ENCODE measurements at places on chromosomes 2 and 18. TPM values are rescaled to one million over a fixed set of nuclear protein-coding genes. Genes with fewer than 3 reads are reported as not detected.

DNA sequence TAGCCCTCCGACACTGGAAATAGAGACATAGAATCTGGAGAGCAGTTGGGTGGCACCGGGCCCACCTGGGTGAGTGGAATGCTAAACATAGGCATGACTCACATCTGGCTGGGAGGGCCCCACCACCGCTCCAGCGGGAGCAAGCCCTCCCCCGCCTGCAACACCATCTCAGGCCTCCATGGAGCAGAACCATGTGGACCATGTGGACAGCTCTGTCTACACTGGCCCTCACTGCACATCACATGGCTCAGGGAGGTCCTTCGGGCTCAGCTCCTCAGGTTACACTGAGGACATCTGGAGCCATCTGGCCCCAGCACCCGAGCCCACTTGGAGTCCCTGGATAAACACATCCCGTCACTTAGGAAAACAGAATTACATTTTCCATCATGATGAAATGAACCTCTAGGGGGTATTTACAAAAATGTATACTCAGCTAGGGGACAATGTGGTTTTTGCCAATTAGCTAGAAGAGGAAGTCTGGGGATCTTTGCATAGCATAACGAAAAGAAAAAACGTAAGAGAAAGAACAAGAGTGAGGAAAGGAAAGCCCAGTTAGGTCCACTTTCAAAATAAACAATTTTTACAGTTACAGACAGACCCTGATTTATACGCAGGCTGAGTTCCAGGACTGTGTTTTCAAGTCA, 30.7 kb upstream of the MLPH start:
- no peak for DNase-seq

GRCh38 chr2:239305222-239305575, 95.6 kb downstream of the HDAC4 start:
- peak; percentile 42 for DNase-seq

- no peak for DNase-seq
Measured at GRCh38 chr18:44582456-44582855, 98.2 kb upstream of the SETBP1 start.

- no peak for DNase-seq
Measured at GRCh38 chr2:239596792-239597191, 196.0 kb upstream of the HDAC4 start.

DNA sequence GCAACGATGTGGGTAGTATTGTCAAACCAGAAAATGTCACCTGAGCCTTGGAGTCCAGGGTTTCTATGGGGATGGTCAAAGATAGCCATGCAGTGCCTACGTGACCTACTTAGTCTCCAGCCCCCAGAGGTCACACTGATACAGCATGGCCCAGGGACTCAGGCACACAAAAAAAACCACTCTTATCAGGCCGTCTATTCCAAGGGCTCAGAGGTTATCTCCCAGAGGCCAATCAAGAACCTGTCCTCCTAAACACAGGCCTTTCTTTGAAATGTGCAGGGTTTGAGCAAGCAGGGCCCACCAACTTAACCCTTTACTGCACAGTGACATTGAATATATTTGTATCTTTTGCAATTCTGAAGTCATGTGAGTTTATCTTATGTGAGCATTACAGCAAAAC, 82.7 kb downstream of the MRO start:
- DNase-seq: no peak

- DNase-seq: no peak
Measured at GRCh38 chr2:170369894-170370293, 191.9 kb downstream of the MYO3B start.

DNA sequence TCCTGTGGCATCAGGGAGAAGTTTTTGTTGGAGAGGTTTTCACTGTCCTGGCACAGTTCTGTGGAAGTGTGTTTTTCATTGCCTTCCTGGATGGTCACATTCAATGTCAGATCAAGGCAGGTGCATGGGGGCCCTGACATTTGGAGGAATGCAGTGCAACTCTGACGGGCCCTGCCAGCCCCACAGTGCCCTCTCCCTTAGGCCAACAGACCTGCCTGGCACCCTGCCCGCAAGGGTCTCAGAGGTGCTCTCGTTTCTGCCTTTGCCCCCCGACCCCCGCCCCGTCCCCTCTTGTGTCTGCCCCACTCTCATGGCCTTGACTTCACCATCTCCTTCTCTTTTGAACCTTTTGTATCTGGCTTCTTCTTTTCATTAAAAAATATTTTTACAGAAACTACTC, 257.2 kb upstream of the HDAC4 start:
- DNase-seq: peak; percentile 5

GRCh38 chr2:134142341-134142738, 111.5 kb upstream of the MGAT5 start:
- DNase-seq: no peak

DNA sequence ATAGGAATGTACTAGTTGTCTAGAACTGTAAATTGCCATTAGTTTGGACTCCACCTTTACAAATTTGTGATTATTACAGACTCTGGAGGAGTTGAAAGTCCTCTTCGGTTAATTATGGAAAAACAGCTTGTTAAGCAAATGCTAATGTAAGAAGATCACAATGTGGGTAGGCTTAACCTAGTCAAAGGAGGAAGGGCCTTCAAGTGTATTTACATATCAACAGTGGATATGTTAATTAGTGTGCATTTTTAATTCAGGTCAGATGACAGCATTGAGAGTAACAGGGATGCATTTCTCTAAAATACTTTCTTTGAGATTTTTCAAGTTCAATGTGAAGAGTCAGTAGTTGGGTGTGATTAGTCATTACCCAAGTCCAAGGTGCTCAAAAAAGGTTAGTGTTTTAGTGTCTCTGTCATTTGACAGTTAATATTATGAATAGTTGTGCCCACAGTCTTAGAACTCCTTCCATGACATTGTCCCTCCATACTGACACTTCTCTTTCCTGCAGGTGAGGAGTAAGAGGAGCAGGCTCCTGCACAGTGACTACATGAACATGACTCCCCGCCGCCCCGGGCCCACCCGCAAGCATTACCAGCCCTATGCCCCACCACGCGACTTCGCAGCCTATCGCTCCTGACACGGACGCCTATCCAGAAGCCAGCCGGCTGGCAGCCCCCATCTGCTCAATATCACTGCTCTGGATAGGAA, 28.0 kb downstream of the CD28 start:
- DNase-seq: no peak

DNA sequence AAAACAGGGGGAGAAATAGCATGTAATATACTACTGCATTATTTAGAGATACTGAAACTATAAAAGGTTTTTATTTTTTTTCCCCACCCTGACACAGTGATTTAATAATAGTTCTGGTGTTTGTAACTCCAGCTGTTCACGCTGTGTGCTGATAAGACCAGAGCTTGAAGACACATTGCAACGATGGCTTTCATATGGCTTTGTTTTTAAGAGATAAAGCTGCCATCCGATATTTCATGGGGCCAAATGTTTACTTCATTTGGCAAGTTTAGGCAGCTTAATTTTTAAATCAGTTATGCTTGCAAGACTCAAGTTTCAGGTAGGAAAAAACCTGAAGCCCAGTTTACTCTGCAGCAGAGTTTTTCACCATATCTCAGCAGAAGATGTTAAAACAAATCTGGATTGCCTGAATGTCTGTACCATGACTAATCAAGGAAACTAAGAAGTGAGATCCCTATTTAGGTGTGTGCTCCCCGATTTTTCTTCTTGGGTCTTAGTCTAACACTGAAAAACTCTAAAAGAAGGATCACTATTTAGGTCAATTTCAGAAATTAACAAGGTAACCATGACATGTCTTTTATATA, 508.6 kb downstream of the PARD3B start:
- DNase-seq: no peak

DNA sequence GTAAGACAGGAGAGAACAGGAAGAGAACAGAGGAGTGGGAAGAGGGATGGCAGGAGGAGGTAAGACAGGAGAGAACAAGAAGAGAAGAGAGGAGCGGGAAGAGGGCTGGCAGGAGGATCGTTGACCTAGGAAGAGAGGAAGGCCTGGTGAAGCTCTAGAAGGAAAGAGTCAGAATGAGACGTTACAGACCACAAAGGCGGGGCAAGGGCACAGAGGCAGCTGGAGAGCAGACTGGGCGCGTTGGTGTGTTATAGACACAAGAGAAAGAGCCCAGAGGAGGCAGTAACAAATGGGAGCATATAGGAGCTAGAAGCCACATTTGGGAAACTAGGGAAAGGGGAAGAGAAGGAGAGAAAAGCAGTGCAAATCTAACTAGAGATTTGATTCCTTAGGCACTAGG, 26.6 kb downstream of the PTRHD1 start:
- no peak for DNase-seq

DNA sequence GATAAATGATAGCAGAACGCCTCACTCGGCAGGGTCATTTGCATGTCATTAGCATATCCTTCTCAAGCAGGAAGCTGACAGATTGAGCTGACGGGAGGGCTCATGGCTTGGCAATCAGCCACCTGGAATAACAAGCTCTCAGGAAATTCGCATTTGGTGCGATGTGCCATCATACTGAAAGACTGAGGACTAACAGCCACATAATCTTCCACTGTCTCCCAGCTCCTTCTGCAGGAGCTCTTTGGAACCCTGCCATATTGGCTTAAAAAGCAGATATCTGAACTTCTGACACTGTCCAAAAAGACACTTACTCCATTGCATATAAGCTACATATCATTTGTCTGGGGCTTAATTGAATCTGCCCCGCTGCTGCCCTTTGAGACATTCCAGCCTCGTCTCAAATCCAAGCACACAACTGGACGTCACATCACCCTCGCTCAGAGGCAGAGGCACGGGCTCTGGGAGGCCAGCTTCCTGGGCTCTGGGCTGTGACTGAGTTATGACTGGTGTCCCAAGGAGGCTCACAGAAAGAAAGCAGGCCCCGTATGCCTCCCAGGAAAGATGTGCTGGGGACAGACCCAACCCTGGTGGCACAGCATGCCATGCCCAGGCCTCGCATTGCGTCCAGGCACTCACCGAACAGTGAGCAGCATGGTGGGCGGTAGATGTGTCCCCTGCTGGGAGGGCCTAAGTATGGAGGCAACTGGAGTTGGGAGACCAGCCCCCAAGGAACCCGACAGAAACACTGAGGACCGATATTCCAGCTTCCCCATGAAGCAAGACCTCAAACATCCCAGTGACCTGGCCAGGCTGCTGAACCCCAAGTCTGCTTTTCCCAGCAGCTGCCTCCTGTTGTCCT, 228.0 kb downstream of the ATAD2B start:
- DNase-seq: peak; percentile 42

- no peak for DNase-seq
Measured at GRCh38 chr2:107028661-107029060, 142.7 kb upstream of the ST6GAL2 start.

- no peak for DNase-seq
Measured at GRCh38 chr2:125471963-125472362, 1184.0 kb upstream of the GYPC start.

DNA sequence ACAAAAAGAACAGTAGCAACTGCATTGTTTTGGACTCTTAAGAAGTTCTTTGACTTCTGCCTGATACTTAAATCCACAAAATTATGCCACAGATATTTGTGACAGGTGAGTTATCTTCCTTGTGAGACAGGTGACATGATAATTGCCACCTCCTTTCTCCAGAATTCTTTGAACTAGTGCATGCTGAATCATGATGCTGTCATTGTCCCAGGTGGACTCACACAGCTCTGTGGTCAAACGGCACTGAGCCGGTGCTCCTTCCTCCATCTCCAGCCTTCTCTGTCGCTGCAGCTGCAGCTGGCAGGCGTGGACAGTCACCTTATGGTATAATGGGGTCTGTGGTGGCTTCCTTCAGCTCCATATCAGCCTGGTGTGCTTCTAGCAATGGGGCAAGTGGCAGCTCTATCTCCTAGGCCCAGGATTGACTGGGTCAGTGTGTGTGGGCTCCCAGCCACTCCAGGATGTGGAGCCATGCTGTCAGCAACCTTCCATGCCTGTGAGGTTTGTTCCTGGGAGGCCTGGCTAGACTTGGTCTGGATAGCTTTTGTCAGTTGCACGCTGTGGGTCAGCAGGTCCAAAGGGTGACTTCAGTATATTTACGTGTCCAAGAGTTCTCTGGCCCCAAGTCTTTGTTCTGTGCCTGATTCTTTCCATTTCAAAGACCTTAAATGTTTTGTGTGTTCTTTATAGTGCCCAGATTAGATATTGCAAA, 15.7 kb downstream of the ARMC9 start:
- DNase-seq: no peak

- DNase-seq: no peak
Measured at GRCh38 chr2:119683713-119684443, 4.9 kb downstream of the TMEM177 start.

GRCh38 chr2:176582990-176583481, 313.8 kb downstream of the MTX2 start:
- DNase-seq: no peak

GRCh38 chr2:33317369-33318007, 159.0 kb upstream of the RASGRP3 start:
- no peak for DNase-seq

GRCh38 chr2:31558401-31559295, 22.1 kb downstream of the SRD5A2 start:
- no peak for DNase-seq

DNA sequence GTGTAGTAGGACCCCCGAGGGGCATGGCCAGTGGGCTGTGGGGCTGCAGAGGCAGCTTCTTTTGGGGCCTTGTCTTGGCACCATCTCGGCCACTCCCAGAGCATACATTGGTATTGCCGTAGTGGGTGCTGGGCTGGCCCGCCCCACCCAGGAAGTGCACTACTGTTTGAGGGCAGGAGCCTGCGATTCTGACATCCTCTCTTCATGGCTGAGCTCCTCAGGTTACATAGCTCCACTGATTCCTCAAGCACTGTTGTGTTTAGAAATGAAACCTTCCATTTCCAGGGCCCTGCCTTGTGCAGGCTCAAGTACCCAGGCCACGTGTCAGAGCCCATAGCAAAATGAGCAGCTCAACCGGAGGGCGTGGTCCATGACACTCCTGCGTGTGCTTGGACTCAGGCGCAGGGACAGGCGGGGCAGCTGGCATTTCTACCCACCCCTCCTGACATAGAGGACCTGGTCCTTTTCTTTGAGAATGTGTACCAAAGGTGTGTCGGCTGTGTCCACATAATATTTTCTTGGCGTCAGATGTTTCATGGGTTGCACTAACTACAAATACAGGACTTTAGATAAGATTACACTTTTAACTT, 67.9 kb downstream of the DGKD start:
- peak; percentile 80 for DNase-seq

SLC38A11 gene
- 7.0 TPM for total RNA-seq

CPLX4 gene
- total RNA-seq: not detected

SP5 gene
- total RNA-seq: not detected

GALR1 gene
- total RNA-seq: 0.83 TPM

TFPI gene
- total RNA-seq: 71.0 TPM

NFE2L2 gene
- 121 TPM for total RNA-seq

MOCOS gene
- total RNA-seq: 27.9 TPM

IL1RN gene
- 42.7 TPM for total RNA-seq

CNRIP1 gene
- total RNA-seq: 4.5 TPM

SCN1A gene
- total RNA-seq: not detected

PSD4 gene
- total RNA-seq: 125 TPM

ASIC4 gene
- not detected for total RNA-seq

LAMA3 gene
- 69.9 TPM for total RNA-seq

TNFRSF11A gene
- 42.6 TPM for total RNA-seq

ONECUT2 gene
- total RNA-seq: 0.09 TPM

RAD51AP2 gene
- not detected for total RNA-seq

FER1L5 gene
- total RNA-seq: not detected

ASPRV1 gene
- total RNA-seq: 3.3 TPM

Data from Peyer's patch (tissue), 4 donors.